ENCODE measurements at places on chromosomes 1 and 21.

DNA sequence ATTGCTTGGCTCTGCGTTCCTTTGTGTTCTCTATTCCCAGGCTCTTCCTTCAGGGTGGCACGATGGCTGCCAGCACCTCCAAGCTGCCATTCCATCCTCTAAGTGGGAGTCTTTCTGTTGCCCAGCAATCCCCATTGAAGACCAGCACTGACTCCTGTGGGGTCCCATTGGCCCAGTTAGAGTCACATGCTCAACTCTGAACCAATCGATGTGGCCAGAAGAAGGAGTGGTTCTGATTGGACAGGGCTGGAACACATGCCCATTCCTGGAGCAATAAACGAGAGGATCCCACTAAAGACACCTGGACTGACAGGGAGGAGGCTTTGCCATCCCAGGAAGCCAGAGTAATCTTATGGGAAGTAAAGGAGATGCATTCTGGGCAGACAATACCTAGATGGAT, 97.2 kb upstream of the IGSF21 start:
- no peak for DNase-seq

DNA sequence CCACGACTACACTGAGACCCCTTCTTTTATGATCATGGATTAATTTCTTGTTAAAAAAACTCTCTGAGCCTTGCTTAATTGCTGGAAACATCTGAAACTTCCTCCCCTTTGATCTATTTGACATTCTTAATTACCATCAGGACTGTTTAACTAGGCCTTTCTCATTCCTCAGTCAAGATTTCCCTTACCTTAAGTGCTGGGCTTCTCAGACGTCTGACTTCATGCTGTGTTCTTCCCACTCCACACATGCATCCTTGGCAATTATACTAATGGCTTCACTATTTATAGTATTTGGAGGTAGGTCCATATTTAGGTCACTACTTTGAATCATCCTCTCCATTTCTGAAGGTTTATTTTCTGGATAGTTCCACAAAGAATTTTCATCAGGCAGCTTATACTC, 341.3 kb upstream of the TMPRSS15 start:
- DNase-seq = no peak

- DNase-seq = no peak
Measured at GRCh38 chr1:217622042-217622441, 8.8 kb downstream of the GPATCH2 start.

DNA sequence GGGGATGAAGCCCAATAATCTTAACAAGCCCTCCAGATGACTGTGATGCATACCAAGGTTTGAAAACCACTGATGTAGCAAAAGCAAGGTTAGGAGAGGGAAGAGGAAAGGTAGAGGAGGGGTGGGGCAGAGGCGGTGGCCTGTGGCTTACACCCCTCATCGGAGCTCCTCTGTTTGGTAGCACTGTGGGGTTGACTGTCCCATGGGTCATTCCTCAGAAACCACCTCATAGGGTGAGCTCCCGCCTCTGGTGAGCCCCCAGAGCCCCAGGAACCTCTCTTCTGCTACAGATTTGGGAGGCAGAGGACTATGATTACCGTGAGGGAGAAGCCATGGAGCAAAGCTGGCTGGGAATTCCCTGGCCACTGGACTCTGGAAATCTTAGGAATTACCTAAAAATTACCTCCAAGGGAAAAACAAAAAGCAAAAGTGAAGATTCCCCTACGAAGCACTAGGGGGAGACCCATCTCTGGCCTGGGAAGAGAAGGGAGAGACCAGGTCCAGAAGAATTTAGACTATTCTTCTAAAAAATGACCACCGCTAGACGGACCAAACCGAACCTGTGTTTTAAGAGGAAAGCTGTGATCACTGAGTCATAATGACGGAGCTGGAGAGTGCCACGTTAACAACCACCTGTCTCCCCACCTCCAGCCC, 1.5 kb upstream of the RASSF5 start:
- DNase-seq = no peak

GRCh38 chr21:28444111-28444510, 548.6 kb downstream of the LTN1 start:
- DNase-seq = no peak

DNA sequence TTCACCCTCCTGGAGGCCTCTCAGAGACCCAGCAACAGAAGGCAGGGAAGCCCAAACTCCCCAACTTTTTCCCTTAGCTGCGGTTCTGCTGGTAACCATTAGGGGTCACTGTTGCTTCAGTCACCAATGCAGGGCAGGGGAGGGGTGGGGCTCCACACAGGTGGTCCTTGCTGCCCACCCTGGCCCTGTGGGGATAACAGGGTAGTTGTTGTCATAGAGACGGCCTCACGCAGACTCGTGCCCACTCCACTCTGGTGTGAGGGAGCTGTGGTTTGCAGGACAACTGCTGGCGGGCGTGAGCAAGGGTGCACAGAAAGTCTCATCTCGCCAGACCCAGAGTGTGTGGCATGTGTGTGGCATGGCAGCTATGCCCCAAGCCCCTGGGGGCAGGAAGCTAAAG, 19.9 kb downstream of the INSRR start:
- peak; percentile 50 for DNase-seq

GRCh38 chr1:70072231-70072751, 133.1 kb downstream of the LRRC40 start:
- no peak for DNase-seq

GRCh38 chr1:192489047-192489446, 86.5 kb upstream of the RGS1 start:
- DNase-seq = no peak

GRCh38 chr1:32695098-32695904, 7.3 kb downstream of the SYNC start:
- DNase-seq = no peak

GRCh38 chr21:29034678-29035077, 10.2 kb downstream of the USP16 start:
- no peak for DNase-seq

DNA sequence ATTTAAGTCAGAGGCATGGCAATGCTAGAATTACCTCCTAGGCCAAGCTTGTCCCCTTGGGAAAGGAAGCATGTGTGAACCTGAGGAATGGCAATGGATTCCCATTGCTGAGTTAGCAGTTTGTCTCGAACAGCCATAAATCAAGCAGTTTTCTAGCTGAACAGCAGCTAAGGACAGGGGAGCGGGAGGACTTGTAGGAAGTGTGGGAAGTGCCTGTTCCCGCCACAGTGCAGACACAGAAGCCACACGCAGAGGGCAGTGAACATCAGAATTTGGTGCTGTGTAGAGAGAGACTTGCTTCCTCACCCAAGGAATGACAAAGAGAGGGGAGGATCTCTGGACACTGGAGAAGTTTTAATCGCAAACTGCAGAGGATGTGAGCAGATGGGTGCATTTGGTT, 3.8 kb downstream of the PHGDH start:
- no peak for DNase-seq
